ENCODE measurements at places on chromosomes 1 and 21.

DNA sequence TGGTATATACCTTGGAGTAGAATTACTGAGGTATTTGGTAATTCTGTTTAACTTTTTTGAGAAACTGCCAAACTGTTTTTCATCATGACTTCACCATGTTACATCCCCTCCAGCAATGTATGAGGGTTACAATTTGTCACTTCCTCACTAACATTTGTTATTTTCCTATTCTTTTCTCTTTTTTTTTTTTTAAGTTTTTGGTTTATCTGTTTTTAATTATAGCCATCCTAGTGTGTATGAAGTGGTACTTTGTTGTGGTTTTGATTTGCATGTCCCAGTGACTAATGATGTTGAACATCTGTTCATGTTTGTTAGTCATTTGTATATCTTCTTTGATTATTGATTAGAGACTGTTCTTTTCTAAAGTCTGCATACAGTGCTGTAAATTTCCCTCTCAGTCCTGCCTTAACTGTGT is 147.3 kb downstream of the HS2ST1 start:
- no peaks in the 10 kb centered on the region for H3K36me3 ChIP-seq
- DNase-seq = no peak
- H3K4me3 ChIP-seq = no peak overlapping the region
- H3K27me3 ChIP-seq = no peaks in the 10 kb centered on the region
- H3K4me1 ChIP-seq = peaks cover 16% of the 10 kb centered on the region

GRCh38 chr1:154741741-154742495 is 128.2 kb downstream of the KCNN3 start:
- peaks cover 62% of the 10 kb centered on the region for H3K4me1 ChIP-seq
- DNase-seq = no peak
- peaks cover 9% of the 10 kb centered on the region for H3K36me3 ChIP-seq
- H3K27ac ChIP-seq = no peak overlapping the region

DNA sequence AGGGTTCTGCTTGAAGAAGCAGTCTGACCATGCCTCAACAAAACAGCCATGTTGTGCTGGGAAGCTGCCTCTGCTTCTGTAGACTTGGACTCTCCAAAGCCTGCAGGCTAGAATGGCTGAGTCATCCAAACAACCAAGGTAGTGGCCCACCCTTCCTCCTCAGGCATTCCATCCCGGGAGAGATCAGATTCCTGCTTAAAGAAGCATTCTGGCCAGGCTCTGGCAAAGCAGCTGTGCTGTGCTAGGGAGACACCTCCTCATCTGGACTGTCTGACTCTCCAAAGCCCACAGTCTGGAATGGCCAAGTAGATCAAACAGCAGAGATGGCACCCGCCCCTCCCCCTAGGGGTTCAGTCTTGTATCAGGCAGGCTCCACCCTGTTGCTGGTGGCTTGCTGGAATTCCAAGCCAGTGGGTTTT is 38.3 kb upstream of the F3 start:
- H3K4me1 ChIP-seq = no peaks in the 10 kb centered on the region
- no peak overlapping the region for H3K4me3 ChIP-seq
- H3K27ac ChIP-seq = no peak overlapping the region
- H3K27me3 ChIP-seq = peaks cover 9% of the 10 kb centered on the region
- DNase-seq = no peak

DNA sequence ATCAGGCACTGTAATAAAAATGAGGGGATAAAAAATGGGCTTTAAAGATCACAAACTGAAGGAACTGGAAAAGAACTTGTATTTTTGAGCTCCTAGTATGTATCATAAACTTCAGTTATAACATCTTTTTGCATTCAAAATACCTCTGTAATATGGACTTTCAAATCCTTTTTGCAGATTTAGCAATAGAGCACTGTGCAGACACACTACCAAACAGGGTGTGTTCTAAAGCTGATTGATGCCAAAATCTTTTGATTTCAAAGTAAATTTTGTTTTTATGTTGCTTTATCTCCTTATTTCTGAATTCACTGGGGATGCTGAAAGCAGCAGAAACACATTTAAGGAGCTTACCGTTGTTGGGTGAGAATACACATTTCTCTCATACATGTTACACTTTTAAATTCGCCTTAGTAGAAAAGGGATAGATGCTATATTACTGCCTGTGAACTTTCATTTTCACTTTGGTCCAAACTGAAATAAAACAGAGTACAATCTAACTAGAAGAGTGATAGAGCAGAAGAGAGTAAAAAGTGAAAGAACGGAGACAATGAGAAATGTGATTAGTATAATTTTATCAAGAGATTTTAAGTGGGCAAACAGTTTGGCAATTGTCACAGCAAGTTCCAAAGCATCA is 1126.6 kb downstream of the BRINP3 start:
- H3K36me3 ChIP-seq = no peaks in the 10 kb centered on the region
- no peak for DNase-seq
- H3K4me1 ChIP-seq = no peaks in the 10 kb centered on the region
- H3K27ac ChIP-seq = no peak overlapping the region
- H3K4me3 ChIP-seq = no peak overlapping the region

DNA sequence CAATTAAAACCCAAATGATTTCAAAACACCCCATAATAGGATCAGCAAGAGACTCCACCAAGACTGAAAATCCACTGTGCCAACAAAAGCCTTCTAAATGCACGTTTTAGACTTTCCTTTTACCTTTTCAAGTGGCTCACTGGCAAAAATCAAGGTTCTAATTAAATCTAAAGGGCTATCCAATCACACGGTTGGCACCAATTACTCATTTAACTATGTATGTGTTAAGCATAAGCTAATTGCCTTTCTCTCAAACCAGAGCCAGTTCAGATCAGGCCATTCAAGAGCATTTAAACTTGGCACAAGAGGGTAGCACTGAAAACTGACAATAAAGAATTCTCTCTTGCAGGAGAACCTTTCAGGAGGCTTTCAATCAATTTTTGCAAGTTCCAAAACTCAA is 139.5 kb downstream of the RGS7 start:
- H3K27me3 ChIP-seq = no peaks in the 10 kb centered on the region
- H3K36me3 ChIP-seq = no peaks in the 10 kb centered on the region
- no peak overlapping the region for H3K27ac ChIP-seq
- H3K4me1 ChIP-seq = no peaks in the 10 kb centered on the region

- no peak overlapping the region for H3K4me3 ChIP-seq
- H3K36me3 ChIP-seq = peaks cover 37% of the 10 kb centered on the region
- H3K4me1 ChIP-seq = no peaks in the 10 kb centered on the region
- no peak overlapping the region for H3K27ac ChIP-seq
- no peak for DNase-seq
These were observed 16.3 kb downstream of the SLC19A1 start for GRCh38 chr21:45525910-45526306.

DNA sequence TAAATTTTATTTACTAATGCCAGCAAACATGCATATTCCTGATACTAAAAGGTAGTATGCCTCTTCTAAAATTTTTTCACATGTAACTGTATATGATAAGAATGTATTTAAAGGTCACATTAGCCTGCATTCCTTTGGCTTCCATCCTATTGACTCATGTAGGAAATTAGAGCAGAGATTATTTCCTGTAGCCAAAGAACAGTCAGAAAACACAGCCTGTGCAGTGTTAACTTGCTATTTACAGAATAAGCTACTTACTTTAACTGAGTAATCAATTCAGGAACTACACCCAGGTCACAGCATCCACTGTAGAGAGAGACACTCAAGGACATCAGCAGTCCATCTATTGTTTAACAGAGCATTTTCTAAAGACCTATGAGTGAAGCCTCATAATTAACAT is 154.5 kb upstream of the ADGRL4 start:
- no peaks in the 10 kb centered on the region for H3K36me3 ChIP-seq
- H3K27me3 ChIP-seq = no peaks in the 10 kb centered on the region
- H3K4me1 ChIP-seq = no peaks in the 10 kb centered on the region
- H3K4me3 ChIP-seq = no peak overlapping the region
- no peak overlapping the region for H3K27ac ChIP-seq

DNA sequence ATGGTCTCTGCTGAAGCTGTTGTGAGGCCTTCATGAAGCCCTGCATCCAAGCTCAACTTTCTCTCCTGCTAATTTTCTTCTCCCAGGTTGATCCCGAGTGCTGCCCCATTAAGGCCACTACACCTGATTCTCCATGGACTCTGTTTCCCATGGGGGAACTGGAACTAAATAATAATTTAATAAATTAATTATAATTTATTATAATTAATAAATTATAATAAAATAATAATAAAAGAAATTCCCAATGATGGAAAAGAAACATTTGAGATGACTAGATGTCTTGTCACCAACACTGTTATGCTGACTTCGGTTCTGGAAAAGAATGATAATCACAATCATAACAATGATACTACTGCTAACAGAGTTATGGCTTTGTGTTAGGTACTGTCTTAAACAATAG is 211.2 kb upstream of the ZP4 start:
- no peaks in the 10 kb centered on the region for H3K36me3 ChIP-seq
- H3K27me3 ChIP-seq = no peaks in the 10 kb centered on the region
- H3K4me3 ChIP-seq = no peak overlapping the region
- no peaks in the 10 kb centered on the region for H3K4me1 ChIP-seq

- peaks cover 50% of the 10 kb centered on the region for H3K4me1 ChIP-seq
- peaks cover 34% of the 10 kb centered on the region for H3K36me3 ChIP-seq
- H3K27ac ChIP-seq = peak overlapping the region; percentile 94
- peak overlapping the region; percentile 93 for H3K4me3 ChIP-seq
- DNase-seq = peak; percentile 27
- peaks cover 6% of the 10 kb centered on the region for H3K27me3 ChIP-seq
These were observed 488 bp downstream of the SLC35D1 start for GRCh38 chr1:67053535-67053784.

- no peak overlapping the region for H3K4me3 ChIP-seq
- DNase-seq = no peak
- peaks cover 4% of the 10 kb centered on the region for H3K36me3 ChIP-seq
- peaks cover 5% of the 10 kb centered on the region for H3K27me3 ChIP-seq
- no peak overlapping the region for H3K27ac ChIP-seq
These were observed 3.9 kb upstream of the CD55 start for GRCh38 chr1:207317561-207317960.

GRCh38 chr1:207414606-207415108 is 39.5 kb upstream of the CR2 start:
- peaks cover 2% of the 10 kb centered on the region for H3K36me3 ChIP-seq
- no peak for DNase-seq
- peaks cover 4% of the 10 kb centered on the region for H3K27me3 ChIP-seq
- no peak overlapping the region for H3K4me3 ChIP-seq
- peaks cover 33% of the 10 kb centered on the region for H3K4me1 ChIP-seq

DNA sequence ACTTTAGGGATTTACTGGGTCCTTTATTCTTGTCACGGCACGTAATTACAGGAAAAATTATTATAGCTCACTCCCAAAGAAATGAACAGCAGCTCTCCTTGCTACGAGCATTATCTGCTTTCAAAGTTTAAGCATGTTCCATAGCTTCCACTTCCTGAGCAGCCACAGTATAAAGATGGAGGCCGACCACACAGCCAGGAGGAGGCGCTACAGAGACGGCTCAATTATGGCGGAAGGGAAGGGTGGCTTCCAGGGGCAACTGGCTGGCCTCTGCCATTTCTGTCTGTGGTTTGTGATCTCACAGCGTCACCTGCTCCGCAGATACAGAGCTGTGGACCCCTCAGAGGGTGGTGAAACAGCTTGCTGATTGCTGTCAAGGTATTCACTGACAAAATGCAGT is 212.3 kb upstream of the GREM2 start:
- H3K27ac ChIP-seq = no peak overlapping the region
- no peak for DNase-seq
- H3K36me3 ChIP-seq = no peaks in the 10 kb centered on the region
- H3K27me3 ChIP-seq = no peaks in the 10 kb centered on the region

- no peak overlapping the region for H3K27ac ChIP-seq
- H3K27me3 ChIP-seq = peaks cover 47% of the 10 kb centered on the region
- peaks cover 7% of the 10 kb centered on the region for H3K4me1 ChIP-seq
- peak overlapping the region; percentile 55 for H3K4me3 ChIP-seq
- H3K36me3 ChIP-seq = no peaks in the 10 kb centered on the region
These were observed 62.6 kb upstream of the CD1D start for GRCh38 chr1:158117854-158118704.

DNA sequence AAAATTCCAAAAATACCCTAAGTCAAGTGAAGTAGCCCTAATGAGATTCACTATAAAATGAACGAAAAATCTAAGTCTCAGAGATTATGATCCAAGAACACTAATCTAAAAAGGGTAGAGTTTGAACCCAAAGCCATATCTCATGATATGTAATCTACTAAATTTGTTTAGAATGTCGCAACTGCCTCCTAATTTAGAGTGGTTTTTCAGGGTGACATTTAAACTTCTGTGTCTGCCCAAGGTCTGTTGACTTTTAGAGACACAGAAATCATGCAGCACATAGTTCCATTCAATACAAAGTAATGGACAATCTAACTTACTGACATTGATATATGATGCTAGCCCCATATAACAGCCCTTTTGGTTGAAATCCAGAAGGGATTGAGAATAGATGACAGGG is 28.9 kb downstream of the FMO3 start:
- H3K4me1 ChIP-seq = no peaks in the 10 kb centered on the region
- H3K4me3 ChIP-seq = no peak overlapping the region
- peaks cover 4% of the 10 kb centered on the region for H3K27me3 ChIP-seq
- no peak overlapping the region for H3K27ac ChIP-seq

- H3K27me3 ChIP-seq = no peaks in the 10 kb centered on the region
- DNase-seq = no peak
- H3K4me1 ChIP-seq = no peaks in the 10 kb centered on the region
- no peak overlapping the region for H3K4me3 ChIP-seq
These were observed 176.3 kb upstream of the VAMP3 start for GRCh38 chr1:7594714-7595295.

DNA sequence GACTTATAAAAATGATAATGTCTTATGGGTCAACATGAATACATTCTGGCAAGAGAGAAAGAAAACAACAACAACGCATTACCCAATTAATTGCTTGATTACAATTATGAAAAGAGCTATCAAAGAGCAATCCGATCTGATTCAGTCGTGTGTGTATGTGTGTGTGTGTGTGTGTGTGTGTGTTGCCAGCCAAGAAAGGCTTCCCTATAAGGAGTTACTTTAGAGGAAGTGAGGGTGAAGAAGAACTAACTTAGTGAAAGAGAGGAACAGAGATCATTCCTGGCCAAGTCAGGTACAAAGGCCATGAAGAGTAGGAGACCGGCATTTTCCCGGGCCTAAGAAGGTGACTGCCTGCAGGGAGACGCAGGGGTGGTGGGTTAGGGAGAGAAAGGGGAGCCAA is 9.4 kb downstream of the TMEM35B start:
- no peak overlapping the region for H3K27ac ChIP-seq
- no peaks in the 10 kb centered on the region for H3K4me1 ChIP-seq
- peaks cover 5% of the 10 kb centered on the region for H3K36me3 ChIP-seq
- DNase-seq = no peak
- H3K27me3 ChIP-seq = no peaks in the 10 kb centered on the region
- H3K4me3 ChIP-seq = no peak overlapping the region

GRCh38 chr1:23867542-23867894 is 572 bp downstream of the FUCA1 start:
- no peak for DNase-seq
- peaks cover 18% of the 10 kb centered on the region for H3K4me1 ChIP-seq
- H3K27me3 ChIP-seq = peaks cover 11% of the 10 kb centered on the region
- H3K27ac ChIP-seq = no peak overlapping the region
- H3K4me3 ChIP-seq = peak overlapping the region; percentile 81

DNA sequence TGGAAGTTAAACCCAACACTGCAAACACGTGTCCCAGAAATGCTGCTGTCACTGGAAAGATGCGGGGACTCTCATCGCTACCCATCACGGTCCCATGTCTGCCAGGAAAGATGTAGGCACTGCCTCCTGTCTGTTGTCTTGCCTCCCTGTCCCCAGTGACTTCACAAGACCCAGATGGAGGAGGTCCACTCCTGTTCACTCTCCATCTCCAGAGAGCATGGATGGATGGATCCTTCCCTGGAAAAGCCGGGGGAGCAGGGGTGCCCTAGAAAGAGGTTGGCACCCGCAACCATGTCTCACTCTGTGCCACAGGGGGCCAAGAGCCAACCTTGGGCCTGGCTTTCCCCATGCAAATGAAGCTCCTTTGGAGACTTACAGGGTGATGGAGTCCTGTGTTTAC is 135.5 kb downstream of the GLIS1 start:
- no peak overlapping the region for H3K27ac ChIP-seq
- no peak overlapping the region for H3K4me3 ChIP-seq
- peaks cover 11% of the 10 kb centered on the region for H3K27me3 ChIP-seq
- no peaks in the 10 kb centered on the region for H3K36me3 ChIP-seq
- no peak for DNase-seq
